Kidney tubule cell (primary cell): ENCODE measurements at places on chromosomes 3 and 15.

DNA sequence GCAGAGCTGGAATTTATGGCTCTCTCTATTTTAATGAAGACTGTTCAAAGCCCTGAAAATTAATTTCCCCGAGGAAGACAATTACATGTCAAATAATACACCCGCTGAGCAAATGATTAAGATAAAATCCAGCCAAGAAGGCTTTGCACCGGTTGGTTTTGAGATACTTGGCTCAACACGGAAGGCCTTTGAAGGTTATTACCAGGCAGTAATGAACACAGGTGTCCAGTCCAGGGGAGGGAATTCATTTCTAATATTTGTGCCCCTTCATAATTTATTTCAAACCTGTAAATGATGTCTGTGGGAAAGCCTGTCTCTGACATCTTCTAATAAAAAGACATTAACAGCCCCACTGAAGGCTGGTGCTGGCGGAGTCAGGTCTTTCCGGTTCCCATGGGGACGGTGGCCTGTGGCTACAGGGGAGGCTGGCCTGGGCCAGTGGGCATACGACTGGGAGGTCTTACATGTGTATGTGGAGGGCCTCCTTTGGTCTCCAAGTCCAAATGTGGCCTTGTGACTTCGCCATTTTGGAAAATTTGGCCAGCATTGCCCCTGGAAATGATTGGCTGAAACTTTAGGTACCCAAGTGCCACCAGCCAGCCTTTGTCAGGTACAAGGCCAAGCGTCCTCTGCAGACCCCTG, 49.9 kb upstream of the IQSEC1 start:
- DNase-seq = no peak

GRCh38 chr3:189027626-189028155, 144.1 kb upstream of the TPRG1 start:
- DNase-seq = no peak

GRCh38 chr3:186515125-186515524, 29.1 kb downstream of the CRYGS start:
- DNase-seq = no peak

GRCh38 chr15:90790057-90790456, 72.9 kb downstream of the BLM start:
- peak; percentile 58 for DNase-seq

DNA sequence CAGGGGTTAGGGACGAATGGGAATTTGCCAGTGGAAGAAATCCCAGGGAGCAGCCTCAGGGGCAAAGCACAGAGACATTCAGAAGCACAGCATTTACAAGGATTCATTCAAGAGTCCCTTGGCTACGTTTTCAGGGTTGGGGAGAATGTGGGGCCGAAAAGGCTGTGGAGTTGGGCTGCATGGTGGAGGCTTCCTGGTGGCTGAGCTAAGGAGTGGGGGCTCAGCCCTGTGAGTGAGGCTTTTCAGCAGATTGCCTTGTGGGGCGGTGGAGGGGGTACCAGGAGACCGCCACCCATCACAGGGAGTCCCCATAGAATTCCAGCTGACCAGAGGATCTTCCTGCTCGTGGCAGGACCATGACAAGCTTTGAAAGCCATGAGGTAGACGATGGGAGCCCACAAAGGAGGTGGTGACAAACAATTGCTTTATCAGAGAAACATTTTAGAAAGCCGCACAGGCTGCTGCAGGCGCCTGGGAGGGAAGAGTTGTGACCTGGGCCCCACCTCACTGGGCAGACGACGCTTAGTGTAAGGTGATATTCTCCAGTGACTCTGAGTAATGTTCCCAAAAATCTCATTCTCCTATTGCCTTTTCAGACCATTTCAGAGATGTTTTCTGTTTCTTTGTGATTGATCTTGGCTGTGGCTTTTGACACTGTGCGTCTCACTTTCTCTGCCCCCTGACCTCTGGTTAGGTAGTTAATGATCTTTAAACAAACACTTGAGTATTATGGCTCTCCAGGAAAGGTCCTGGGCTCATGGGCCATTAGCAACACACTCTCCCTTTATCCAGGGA, 128.0 kb downstream of the DNAJB8 start:
- DNase-seq = no peak

GRCh38 chr3:42545284-42545900, 36.4 kb downstream of the SEC22C start:
- no peak for DNase-seq
